SK-MEL-5 (cell line): ENCODE measurements at places on chromosomes 2 and 18. TPM values are rescaled to one million over a fixed set of nuclear protein-coding genes. Genes with fewer than 3 reads are reported as not detected.

PRKAG3 gene
- total RNA-seq = not detected in 2 replicates

AGBL5 gene
- 30.7 and 32.1 TPM in 2 replicates for total RNA-seq

PDE1A gene
- 0.19 TPM in 1 of 2 replicates, not detected in the other for total RNA-seq

IL1F10 gene
- not detected in 2 replicates for total RNA-seq

FEV gene
- total RNA-seq = not detected in 2 replicates

TEX44 gene
- total RNA-seq = not detected in 2 replicates

SLC9A4 gene
- not detected in 2 replicates for total RNA-seq

DYSF gene
- total RNA-seq = 0.50 and 0.56 TPM in 2 replicates
